ENCODE measurements at places on chromosomes 3 and 15.

DNA sequence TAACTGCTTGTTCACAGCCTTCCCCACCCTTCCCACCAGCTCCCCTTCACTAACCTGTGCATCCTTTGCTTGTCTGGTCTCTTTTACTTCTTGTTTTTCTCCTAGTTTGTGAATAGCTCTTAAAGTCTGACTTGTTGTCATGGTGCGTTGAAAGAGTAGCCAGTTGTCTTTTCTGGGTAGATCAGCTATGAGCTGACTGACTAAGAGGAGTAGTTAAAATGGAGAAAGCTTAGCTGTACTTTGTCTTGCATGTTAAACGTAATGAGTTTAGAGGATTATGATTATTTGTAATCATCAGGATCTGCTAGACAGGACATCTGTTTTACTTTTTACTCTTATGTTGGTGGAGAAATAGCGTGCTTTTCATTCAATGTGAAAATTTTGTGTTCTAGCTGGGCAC is 35.9 kb downstream of the ATP2C1 start:
- no peak for DNase-seq

DNA sequence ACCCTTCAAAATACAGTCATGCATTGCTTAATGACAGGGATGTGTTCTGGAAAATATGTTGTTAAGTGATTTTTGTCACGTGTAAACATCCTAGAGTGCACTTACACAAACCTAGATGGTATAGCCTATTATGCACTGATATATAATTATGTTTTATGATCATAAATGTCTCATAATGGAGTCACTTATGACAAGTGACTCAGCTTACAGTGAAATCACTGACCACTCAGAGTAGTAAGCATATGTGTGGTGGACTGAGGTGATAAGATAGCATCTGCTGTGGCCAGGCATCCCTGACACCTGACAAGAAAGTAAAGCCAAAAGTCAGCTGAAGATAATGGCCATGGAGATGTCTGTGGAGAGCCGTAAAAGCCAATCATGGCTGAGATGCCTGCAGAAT is 5.4 kb downstream of the ACAD11 start:
- no peak for DNase-seq

GRCh38 chr15:77800305-77800704 is 167.6 kb upstream of the LINGO1 start:
- DNase-seq: no peak

DNA sequence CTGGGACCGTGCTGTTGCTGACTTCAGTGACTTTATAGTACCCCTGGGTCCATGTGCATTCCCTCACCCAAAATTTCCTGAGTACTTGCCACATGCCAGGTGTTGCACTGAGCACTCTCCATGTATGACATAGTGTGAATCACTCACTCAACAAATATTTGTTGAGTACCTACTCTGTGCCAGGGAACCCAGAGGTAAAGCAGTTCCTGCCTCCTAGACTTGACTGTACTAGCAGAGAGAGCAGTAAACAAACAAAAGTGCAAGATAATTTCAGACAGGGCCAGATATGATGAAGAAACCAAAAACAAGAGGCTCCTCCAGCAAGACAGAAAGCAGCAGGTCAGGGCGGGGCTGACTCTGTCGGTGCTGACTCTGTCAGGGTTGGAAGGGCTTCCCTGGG is 12.2 kb downstream of the TGM4 start:
- no peak for DNase-seq

DNA sequence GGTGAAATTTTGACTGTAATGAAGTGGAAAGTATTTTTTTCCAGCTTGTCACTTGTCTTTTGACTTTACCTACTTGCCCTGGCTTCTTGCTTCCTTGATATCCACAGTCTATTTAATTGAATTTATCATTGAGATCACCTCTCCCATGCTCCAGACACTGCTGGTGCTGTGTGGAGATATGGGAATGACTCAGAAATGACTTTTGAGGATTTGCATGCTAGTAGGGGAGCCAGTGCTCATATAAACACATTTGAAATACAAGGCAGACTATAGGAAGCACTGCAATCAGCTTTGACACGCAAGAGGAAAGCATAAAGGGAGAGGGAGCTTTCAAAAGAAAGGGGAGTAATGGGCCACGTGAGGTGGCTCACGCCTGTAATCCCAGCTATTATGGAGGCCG is 7.3 kb upstream of the TRPM1 start:
- DNase-seq: no peak

GRCh38 chr15:63528138-63528659 is 23.8 kb downstream of the USP3 start:
- no peak for DNase-seq

Measured in CD4-positive, alpha-beta T cell treated with Interleukin-4 for 1 hour (primary cell).